PC-3 (cell line): ENCODE measurements at places on chromosomes 2 and 18. TPM values are rescaled to one million over a fixed set of nuclear protein-coding genes. Genes with fewer than 3 reads are reported as not detected.

GRCh38 chr2:182522972-182523473 lies 96.2 kb upstream of the PDE1A start:
- DNase-seq: no peak
- no peaks in the 10 kb centered on the region for H3K4me1 ChIP-seq
- H3K27ac ChIP-seq: no peak overlapping the region

PRSS56 gene
- total RNA-seq: not detected in 2 replicates

GRCh38 chr2:195537811-195538210 lies 119.2 kb upstream of the SLC39A10 start:
- no peak for DNase-seq
- no peak overlapping the region for H3K4me3 ChIP-seq
- H3K27me3 ChIP-seq: no peaks in the 10 kb centered on the region
- no peak overlapping the region for H3K27ac ChIP-seq

- H3K4me1 ChIP-seq: peaks cover 22% of the 10 kb centered on the region
- no peaks in the 10 kb centered on the region for H3K36me3 ChIP-seq
- no peaks in the 10 kb centered on the region for H3K27me3 ChIP-seq
- H3K4me3 ChIP-seq: no peak overlapping the region
Observed at GRCh38 chr2:123720760-123721159, 304.3 kb upstream of the CNTNAP5 start.

- no peak overlapping the region for H3K4me3 ChIP-seq
- H3K27me3 ChIP-seq: no peaks in the 10 kb centered on the region
- no peaks in the 10 kb centered on the region for H3K36me3 ChIP-seq
- no peak overlapping the region for H3K27ac ChIP-seq
- H3K4me1 ChIP-seq: no peaks in the 10 kb centered on the region; the same call in 1 of the 2 replicates
Observed at GRCh38 chr2:156986339-156986988, 271.0 kb upstream of the GALNT5 start.

DNA sequence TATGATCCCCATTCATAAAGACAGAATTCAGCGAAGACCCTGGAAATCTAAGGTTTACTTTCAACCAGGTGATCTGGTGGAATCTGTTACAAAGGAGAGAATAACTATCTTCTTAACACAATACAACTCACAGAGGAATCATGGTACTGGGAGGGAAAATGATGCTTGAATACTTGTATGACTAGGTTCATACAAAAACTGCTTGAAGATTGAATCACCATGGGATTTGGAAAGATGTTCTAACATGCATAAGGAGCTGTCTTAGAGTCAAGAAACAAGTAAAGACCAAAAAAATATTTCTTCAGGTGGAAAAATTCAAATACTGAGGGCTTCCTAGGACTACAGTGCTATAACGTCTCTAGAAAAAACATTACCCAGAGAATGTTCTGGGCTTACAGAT lies 32.2 kb downstream of the COL5A2 start:
- no peak for DNase-seq
- H3K4me1 ChIP-seq: peaks cover 19% of the 10 kb centered on the region
- H3K27me3 ChIP-seq: no peaks in the 10 kb centered on the region

DNA sequence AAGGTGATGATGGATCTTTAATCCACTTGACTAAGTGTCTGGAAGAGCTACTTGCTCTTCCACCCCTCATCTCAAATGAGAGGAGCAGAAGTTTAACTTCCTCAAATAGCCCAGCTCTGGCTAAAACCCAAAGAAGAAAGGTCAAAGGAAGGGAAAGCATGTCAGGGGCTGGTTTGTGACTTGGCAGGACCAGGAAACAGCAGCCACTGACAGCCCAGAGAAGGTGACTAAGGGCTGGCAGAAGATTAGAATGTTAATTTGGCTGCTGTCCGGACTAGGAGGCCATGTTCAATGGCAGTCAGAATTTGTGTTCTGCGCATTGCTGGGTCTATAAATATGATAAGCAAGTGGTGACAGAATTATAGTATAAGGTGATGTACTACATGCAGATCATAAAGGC lies 386.2 kb downstream of the SETBP1 start:
- no peak overlapping the region for H3K27ac ChIP-seq
- H3K36me3 ChIP-seq: no peaks in the 10 kb centered on the region

DNA sequence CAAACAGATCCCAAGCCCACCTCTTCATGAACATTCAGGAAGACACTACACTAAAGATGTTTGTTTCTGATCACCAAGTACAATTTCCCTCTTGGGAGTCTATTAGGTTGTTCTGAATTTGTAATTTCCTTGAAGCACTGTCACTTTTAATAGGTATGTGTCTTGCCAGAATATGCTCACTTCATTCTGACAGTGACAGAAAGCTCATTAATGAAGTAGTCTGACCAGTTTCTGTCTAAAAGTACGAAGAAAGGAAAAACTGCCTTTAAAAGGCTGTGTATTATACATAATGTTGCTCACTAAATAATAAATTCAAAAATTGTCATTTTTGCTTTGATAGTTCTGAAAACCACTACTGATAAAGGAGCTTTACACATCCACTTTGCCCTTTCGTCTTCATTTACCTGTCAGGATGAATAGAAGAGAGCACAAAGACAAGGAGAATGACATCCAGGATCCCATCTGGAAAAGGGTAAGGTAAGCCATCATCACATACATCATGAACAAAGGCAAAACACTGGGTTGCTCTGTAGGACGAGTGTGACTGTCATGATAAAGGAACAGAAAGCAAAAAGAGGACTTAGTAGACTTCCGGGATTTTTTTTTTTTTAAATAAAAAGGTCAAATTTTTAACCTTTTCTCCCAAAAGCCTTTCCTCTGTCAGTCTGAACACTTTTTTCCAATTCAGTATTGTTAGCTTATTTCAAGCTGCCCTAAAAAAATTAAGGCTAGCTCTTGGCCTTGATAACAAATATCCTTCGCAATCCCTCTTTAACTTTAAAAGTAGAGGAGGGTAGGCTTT lies 103.4 kb downstream of the METTL8 start:
- DNase-seq: no peak
- no peaks in the 10 kb centered on the region for H3K4me1 ChIP-seq
- H3K27me3 ChIP-seq: no peaks in the 10 kb centered on the region
